CD4-positive, alpha-beta T cell (primary cell): ENCODE measurements at places on chromosomes 5 and 9.

- DNase-seq, result no peak
Measured at GRCh38 chr5:28896949-28897348, 1858.6 kb upstream of the CDH9 start.

- no peak for DNase-seq
Measured at GRCh38 chr5:156121234-156121633, 205.7 kb upstream of the SGCD start.

GRCh38 chr5:67375606-67376005 lies 179.0 kb upstream of the CD180 start:
- peak; percentile 10 for DNase-seq

- no peak for DNase-seq
Measured at GRCh38 chr5:81233080-81233634, at the start of gene CKMT2. TSS of gene CKMT2 (plus strand) at chr5:81233322. CDS start at chr5:81251133, 17,811 bp downstream.

GRCh38 chr5:159021136-159021900 lies 78.4 kb downstream of the EBF1 start:
- DNase-seq, result no peak

GRCh38 chr5:129943936-129944335 lies 39.7 kb downstream of the CHSY3 start:
- DNase-seq, result no peak

GRCh38 chr5:126512451-126512850 lies 82.6 kb downstream of the ALDH7A1 start:
- DNase-seq, result no peak

GRCh38 chr5:180112181-180112861 lies 40.8 kb upstream of the RNF130 start:
- DNase-seq, result no peak

GRCh38 chr9:125648294-125648693 lies 58.7 kb downstream of the MAPKAP1 start:
- DNase-seq, result no peak

- no peak for DNase-seq
Measured at GRCh38 chr5:154118385-154118784, 72.1 kb upstream of the GALNT10 start.

DNA sequence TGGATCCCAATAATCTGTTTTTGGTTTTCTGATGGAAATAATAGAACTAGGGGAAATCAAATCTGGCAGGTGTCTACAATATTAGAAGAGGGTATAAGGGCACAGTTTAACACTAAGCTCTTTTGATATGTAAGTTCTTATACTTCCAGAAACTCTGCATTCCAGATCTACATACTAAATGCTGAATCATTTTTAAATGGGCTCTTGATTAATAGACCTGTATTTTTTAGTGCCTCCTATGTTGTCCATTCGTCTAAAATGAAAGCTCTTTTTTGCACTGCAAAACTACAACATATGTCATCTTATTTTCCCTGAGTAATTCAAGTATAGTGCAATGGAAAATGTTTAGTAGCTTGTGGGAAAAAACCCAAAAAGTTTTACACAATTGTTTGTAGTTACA lies 44.2 kb downstream of the NR6A1 start:
- no peak for DNase-seq

GRCh38 chr9:83441390-83441789 lies 96.8 kb downstream of the FRMD3 start:
- no peak for DNase-seq

GRCh38 chr5:59423021-59423420 lies 470.5 kb downstream of the PDE4D start:
- DNase-seq, result no peak

DNA sequence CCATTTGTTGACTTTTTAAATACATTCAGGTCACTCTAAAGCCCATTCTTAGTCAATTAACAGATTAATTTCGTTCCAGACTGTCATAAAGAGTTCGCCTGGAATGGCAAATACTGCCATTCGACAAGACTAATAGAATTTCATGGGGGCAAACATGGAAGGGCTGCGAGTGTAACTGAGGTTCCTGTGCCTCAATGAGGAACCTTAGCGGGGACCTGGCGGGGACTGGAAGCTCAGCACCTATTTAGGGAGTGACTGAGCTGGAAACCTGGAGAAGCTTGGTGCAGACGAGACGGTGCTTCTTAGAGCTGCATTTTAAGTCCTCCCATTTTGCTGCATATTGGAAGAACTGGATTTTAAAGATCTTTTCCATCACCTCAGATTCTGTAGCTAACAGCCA lies 3.4 kb downstream of the VCAN start:
- no peak for DNase-seq

DNA sequence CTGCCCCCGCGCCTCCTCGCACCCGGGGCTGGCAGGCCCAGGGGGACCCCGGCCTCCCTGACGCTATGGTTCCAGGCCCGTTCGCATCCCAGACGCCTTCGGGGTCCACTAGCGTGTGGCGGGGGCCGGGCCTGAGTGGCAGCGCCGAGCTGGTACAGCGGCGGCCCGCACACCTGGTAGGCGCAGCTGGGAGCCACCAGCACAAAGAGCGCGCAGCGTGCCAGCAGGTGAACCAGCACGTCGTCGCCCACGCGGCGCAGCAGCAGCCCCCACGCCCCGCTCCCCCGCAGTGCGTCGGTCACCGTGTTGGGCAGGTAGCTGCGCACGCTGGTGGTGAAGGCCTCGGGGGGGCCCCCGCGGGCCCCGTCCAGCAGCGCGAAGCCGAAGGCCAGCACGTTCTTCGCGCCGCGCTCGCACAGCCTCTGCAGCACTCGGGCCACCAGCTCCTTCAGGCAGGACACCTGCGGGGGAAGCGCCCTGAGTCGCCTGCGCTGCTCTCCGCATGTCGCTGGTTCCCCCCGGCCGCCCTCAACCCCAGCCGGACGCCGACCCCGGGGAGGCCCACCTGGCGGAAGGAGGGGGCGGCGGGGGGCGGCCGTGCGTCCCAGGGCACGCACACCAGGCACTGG lies 548 bp downstream of the TERT start:
- DNase-seq, result no peak

- DNase-seq, result no peak
Measured at GRCh38 chr9:105887679-105888078, 193.3 kb downstream of the TMEM38B start.

GRCh38 chr5:44860267-44860666 lies 51.5 kb downstream of the MRPS30 start:
- DNase-seq, result no peak

DNA sequence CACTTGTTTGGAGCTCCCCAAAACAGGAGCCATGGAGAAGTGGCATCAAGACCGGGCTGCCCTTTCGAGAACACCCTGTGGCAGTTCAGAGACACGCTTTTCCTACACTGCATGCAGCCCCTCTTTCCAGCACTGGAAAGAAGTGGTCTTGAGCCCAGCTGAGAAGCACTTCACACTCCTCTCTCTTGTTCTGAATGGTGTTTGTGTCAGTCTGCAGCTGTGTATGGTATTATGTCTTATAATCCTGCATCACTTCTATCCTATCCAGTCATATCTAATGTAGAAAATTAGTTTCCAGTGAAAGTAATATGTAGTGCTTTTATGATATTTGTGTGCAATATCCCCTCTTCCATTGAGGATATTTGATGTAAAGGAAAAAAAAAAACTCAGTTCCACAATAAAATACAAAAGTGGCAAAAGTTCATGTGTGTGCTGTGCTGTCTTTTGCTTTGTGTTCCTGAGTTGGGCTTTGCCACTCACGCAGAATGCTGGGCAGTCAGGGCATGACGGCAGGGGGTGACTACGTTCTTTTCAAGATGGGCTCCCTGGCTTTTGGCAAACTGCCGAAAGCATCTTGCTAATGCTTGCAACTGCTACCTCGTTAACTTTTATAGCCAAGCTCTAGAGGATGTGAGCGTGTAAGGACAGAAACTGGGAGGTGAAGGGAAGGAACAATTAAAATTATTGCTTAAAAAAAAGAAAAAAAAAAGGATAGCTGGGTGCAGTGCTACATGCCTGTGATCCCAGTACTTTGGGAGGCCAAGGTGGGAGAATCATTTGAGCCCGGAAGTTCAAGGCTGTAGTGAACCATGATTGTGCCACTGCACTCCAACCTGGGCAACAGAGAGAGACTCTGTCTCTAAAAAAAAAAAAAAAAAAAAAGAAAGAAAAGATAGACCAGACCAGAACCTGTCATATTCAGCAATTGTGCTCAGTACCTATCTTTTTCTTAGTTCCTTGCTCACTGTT lies 102.2 kb downstream of the MAP1B start:
- DNase-seq, result no peak

DNA sequence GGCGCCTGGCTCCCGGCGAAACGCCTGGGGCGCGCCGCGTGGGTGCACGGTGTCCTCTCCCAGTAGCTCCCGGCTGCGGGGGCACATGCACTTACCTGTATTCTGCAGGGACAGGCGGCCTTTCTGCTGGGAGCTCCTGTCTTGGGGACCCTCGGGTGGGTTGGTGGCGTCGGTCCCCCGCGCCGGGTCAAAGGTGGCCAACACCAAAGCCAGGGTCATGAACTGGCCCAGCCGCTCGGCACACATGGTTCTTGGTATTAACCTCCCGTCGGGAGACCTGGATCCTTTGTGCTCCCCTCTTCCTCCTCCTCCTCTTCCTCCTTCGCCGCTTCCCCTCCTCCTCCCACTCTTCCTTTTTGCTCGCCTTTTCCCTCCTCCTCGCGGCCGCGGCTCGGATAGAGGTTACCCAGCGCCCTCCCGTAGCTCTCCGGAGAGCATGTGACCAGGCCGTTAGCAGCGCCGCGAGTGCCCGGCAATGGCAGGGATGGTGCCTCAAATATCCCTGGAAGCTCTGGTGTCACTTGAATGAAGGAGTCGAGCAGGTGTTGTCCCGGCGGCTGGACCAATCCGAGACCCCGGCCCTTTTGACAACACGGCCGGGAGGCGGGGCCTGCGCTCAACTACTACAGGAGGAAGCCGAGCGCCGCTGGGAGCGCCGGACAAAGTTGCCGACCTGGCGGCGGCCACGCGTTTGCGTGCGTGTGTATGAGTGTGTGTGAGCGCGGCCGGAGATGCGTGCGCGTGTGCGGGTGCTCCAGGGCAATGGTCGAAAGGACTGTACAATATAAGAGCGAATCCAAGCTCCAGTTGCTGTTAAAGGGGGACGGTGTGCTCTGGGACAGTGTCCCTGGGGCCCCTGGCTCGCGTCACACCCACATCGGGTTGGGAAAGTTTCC lies at the start of gene STC2:
TSS of gene STC2 (minus strand) at position 467 of the 896 bp plus-strand sequence. CDS start at position 246, 221 bp downstream.
- DNase-seq, result no peak
